ENCODE measurements at places on chromosomes 2 and 18.

DNA sequence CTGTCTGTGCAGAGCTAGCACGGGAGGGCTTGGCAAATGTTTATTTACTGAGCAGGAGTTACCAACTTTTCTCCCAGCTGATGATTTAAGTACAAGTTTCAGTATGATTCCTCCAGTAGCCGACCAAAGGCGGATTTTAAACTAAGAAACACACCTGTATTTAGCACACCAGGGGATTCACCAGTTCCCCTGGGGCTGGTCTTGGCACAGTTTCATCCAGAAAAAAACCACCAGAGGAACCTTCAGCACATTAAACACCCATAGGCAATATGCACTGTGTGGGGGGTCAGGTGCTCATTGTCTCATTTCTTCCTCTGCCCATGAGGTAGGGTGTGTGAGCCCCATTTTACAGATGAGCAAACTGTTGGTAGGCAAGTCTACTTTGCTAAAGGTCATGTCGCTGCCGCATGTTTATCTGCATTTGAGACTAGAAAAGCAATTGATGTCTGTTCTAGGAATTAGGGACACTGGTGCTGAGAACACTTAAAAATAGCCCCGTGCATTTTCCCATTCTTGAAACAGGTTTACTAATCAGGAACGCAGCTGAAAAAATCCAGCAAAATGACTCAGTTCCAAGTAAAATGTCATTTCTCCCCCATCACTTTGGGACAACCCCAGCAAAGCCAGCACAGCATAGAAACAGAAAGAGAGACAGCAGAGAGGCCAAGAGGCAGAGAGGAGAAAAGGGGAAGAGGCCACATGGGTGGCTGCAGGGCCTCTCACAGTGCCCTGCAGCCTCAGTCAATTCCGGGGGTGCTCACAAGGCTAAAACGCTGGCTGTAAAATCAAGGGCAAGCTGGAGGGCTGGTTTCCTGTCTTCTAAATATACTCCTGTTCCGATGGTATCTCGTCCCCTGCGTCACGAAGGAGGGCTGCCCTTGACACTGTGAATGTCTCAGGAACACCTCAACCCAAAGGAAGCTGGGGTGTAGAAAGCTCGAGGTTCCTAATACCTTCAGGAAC is 166.8 kb upstream of the ID2 start:
- peak; percentile 53 for DNase-seq

DNA sequence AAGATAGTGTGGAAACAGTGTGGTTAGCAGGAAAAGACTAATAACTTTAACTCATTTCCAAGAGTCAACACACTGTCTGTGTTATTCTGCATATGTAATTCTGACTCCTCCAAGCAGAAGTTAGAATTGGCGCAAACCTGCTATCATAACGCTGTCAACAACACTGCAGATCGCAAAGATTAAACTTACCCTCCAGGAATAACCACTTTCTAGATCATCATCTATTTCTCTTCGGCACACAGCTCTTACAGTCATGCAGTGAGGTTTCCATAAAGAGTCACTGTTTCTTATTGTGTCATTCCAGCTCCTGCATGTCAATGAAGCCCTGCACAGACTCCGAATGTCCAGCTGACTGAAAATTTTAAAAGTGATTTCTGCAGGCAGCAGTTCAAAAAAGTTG is 2.4 kb downstream of the FBXO48 start:
- no peak for DNase-seq

- DNase-seq = no peak
Observed at GRCh38 chr2:190812506-190813294, 67.9 kb upstream of the GLS start.

DNA sequence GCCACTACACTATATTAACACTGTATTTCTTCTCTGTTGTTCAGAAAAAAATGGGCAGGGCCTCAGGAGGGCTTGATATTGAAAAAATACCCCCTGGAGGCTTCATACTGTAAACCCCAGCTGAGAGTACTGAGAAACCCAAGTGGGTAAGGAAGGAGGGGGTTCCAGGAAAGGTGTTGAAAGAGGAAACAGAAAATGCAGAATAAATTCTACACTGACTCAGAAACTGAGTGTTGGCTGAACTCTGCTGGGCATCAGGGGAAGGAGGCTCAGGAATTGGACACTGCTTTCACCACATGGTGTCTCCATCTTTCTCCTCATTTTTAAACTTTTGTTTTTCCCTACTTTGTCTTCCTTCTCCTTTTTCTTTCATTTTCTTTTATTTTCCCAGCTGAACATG is 253.7 kb downstream of the DYM start:
- DNase-seq = no peak

- DNase-seq = no peak
Observed at GRCh38 chr2:172228177-172228808, 125.6 kb upstream of the DLX2 start.

- no peak for DNase-seq
Observed at GRCh38 chr18:10010611-10011015, 96.8 kb downstream of the VAPA start.

DNA sequence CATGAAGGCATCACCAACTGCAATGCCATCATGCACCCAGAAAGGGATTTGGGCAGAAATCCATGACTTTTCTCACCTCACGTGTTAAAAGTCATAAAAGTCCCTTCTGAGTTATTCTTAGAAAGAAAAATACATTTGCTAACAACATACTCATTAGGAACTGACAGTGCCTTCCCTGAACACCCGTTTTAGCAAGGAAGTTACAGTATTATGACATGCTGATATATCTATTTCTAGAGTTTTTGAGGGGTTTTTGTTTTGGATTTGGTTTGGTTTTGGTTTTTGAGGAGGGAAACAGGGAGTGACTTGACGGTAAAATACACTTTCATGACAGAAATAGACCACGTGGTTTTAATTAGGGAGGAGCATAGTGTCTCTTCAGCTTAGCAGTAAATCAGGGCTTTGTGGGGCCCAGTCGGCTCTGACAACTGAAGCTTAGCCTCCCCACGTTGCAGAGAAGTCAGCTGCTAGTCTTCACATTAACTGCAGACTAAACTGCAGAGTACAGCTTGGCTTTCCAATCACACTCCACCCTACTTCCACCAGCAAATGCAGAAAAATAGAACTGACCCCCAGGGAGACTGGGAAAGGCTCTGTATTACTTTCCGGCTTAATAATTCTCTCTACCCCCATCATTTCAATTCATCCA is 141.4 kb downstream of the FAM124B start:
- DNase-seq = no peak

GRCh38 chr2:227043981-227044380 is 120.0 kb downstream of the COL4A4 start:
- DNase-seq = no peak

DNA sequence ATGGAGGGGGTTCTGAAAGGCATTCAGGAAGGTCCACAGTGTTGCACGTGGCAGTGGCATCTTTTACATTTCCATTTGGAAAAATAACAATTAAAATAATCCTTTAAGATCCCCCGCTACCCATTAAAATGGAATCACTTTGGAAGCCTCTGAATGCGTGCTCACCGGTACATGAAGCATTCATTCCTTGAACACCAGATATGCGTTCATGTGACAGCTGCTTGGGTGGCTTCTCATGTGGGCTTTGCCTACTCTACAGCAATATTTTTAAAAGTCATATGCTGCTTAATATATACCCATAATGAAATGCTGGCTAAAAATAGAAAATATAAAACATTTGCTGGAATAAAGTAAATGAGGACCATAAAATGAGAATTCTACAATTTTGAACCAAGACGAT is 14.4 kb upstream of the HAAO start:
- no peak for DNase-seq

All from activated T-cell treated with anti-CD3 and anti-CD28 coated beads for 48 hours (primary cell).